Bone marrow (tissue), 2 donors: ENCODE measurements at places on chromosomes 1 and 21.

DNA sequence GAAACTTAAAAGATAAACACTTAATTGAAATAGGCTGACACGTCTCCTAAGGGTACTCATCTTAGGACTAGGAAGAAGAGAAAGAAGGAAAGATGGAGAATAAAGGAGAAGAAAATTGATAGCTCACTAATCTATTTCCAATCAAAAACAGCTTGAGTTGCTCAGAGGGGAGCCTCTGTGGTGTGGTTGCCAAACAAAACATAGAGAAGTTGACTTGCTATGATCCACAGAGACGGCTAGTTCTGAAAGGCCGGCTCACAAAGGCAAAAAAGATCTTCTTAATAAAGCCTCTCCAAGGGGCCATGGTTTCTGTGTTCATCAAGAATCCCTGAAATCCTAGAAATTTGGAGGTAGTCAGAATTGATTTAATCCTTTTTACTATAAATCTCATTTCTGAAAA lies 644.1 kb downstream of the LMO4 start:
- DNase-seq = no peak

- no peak for DNase-seq
Observed at GRCh38 chr1:67458663-67459062, 28.5 kb upstream of the SERBP1 start.

- DNase-seq = no peak
Observed at GRCh38 chr1:3609016-3609768, 2.1 kb downstream of the MEGF6 start.

- DNase-seq = peak; percentile 13
Observed at GRCh38 chr1:209652873-209653401, 712 bp upstream of the LAMB3 start.

DNA sequence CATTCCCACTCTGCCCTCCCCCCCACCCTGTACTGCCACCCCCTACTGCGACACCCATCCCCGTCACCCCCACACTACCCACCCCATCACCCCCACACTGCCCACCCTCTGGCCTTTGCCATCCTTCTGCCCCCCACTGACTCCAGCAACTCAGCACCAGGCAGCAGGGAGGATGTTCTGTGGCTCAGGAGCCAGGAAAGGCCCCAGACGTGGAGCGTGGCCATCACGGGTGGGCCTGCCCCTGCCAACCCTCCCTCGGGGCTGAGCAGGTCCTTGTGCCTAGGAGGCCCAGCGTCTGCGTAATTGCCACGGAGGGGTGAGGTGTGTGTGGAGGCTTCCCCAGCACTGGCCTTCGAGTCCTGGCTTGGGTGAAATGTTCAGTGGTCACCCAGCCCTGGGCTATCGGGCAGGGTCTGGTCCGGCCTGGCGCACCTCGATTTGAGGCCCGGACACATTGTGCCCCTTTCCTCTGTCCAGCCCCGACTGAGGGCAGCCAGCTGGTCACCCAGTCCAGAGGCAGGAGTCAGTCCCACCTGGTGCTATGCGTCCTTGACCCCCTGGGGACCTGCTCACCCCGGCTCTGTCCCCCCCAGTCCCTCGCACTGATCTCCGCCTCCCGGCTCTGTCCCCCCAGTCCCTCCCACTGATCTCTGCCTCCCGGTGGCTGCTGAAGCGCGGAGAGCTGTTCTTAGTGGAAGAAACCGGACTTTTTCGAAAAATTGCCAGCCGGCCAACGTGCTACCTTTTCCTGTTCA lies 23.0 kb downstream of the ARHGEF16 start:
- DNase-seq = no peak

GRCh38 chr1:62981434-62981833 lies 197.5 kb downstream of the ATG4C start:
- DNase-seq = no peak

DNA sequence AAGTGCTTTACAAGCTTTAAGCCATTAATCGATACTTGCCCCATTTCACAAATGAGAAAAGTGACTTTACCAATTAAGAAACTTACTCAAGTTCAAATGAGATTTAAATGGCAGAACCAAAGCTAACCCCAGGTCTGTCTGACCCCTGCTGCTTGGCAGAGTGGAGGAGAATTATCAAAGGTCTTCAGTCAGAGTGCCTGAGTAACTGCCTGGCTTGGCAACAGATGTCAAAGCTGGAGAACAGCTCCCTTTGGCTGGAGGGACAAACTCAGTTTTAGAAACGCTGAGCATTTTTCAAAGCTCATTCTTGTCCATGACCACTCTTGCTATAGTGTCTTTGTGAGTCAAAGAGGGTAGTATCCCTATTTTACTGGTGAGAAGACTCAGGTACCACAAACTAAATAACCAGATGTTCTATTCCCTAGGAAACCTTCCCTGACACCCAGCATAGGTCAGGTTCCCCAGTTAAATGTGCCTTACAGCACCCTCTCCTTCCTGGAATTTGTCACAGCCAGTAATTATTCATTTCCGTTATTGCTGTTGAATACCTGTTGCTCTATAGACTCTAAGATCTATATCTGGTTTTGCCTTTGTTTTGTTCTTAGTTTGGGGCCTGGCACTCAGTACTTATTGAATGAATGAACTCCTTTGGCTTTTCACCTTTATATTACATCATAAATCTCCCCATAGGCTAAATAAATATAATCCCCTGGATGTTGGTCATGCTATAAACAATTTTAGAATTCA lies 5.0 kb upstream of the BCAR3 start:
- DNase-seq = no peak

- no peak for DNase-seq
Observed at GRCh38 chr1:104073463-104073902, 323.8 kb downstream of the AMY1C start.

- DNase-seq = no peak
Observed at GRCh38 chr1:94154989-94155388, 34.0 kb upstream of the ABCA4 start.

GRCh38 chr1:216641669-216642460 lies 81.4 kb downstream of the ESRRG start:
- DNase-seq = no peak

- no peak for DNase-seq
Observed at GRCh38 chr1:236143104-236143948, 987 bp downstream of the GPR137B start.

DNA sequence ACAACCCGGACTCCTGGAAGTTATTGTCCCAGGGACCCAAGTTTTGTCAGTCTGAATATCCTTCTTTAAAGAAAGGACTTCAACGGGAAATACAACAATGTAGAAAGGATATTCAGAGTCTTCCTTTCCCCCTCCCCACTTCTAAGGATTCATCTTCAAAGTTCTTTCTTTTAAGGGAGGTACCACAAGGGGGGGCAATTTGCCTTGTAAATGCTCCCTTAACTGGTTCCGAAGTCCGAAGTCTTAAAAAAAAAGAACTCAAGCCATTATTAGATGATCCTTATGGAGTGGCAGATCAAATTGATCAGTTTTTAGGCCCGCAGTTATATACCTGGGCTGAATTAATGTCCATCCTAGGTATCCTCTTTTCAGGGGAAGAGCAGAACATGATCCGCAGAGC lies 47.0 kb downstream of the SERINC2 start:
- no peak for DNase-seq

- no peak for DNase-seq
Observed at GRCh38 chr1:28902738-28903137, 11.6 kb upstream of the EPB41 start.

- DNase-seq = no peak
Observed at GRCh38 chr1:236560213-236560771, 36.5 kb downstream of the LGALS8 start.

DNA sequence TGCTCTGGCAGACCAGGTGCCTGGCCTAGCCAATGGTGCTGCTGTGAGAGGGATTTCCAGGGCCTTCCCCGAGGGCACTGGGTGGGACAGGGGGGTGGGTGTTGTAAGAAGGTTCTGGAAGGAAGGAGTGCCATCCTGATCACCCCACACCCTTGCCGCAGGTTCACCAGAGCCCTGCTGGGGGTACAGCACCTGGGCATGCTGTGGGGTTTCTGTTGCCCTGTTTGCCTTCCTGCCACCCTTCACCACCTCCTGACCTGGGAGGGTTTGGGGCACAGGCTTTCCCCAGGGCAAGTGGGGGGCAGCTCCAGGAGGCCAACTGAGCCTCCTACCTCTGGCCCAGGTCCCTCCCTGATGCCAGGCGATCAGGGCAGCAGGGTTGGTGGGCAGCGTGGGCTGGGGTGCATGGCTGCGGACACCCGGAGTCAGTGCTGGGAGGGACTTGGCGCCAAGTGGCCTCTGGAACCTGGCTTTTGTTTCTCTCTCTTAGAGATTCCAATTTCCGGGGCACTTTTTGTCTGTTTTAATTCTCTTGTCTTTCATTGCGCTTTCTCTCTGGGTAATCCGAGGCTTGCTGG lies 318.8 kb downstream of the PTPRU start:
- DNase-seq = no peak

- DNase-seq = no peak
Observed at GRCh38 chr1:81738875-81739274, 61.9 kb upstream of the ADGRL2 start.

- DNase-seq = no peak
Observed at GRCh38 chr1:228181645-228182034, 16.0 kb downstream of the IBA57 start.

- no peak for DNase-seq
Observed at GRCh38 chr1:12276225-12276624, 46.4 kb downstream of the VPS13D start.

DNA sequence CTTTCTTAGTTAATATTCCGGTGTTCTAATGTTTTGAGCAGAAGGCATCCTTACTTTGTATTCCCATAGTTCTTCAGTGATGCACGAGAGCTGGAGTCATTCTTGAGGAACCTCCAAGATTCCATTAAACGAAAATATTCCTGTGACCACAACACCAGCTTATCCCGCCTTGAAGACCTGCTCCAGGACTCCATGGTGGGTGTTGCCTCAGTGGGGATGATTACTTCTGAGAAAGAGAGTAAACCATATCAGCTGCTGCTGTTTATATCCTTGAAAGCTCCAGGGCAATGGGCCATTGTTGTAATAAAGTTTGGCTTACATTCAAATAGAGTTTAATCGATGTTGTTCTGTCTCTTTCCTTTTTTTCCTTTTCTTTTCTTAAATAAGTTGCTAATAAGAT lies 93.1 kb downstream of the MACF1 start:
- no peak for DNase-seq

DNA sequence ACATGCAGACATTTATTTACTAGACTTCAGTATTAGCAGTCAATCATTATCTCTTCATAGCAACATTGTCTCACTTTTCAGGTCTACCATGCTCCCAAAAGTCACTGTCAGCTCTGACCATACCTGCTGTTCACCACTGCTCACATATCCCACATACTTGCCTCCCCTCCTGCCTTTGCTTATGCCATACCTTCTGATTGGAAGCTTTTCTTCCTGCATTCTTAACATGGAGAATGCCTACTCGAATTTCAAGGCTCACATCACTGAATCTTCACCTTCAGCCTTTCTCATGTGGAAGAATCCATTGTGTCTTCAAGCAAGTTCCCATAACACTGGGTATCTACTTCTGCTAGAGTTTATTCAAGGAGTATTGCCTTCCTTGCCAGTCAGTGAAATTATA lies 135.4 kb downstream of the NTNG1 start:
- DNase-seq = no peak

DNA sequence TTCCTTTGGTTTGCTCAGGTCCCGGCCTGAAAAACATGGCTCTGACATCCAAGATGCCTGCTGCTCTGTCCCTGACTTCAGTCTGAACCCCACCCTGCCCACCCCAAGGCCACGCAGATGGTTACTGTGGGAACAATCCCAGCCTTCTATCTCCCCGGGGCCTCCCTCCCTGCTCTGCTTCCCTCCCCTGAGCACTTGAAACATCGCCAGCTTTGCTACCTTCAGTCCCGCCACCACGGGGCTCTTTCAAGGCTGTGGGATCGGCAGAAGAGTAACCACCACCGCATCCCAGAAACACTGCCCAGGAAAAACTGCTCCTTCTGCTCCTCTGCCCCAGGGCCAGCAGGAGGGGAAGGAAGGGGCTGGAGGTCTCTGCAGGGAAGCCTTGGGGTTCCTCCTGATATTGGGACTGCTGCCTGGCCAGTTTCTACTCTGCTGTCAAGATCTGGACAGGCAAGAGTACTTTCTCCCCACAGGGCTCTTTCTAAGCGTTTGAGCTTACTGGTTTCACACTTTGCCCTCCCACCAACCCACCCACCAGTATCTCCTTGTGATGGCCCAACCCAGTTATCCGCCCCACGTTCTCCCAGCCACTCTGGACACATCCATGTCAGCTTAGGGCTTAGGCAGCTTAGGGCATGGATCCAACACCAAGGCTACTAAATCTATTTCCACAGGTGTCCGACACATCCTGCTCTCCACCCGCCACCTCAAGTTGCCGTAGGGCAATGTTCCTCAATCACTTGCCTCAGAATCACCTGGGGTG lies 8.4 kb downstream of the ETNK2 start:
- DNase-seq = no peak

DNA sequence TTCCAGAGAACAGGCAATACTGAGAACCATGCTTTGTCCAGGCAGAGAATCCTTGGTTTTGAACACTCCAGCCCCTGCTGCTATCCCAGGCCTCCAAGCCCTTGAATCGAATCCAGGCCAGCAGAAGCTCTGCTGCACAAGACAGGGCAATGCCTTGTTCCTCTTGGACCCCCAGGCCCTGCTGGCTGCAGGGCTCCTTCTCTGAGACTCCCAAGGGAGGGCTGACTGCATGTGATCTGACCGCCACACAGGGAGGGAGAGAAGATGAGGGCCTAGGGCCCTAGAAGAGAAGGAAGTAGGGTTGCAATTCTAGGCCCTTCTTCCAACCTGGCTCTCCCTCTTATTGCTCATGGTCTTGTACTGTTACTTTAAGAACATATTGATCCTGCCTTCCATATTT lies 160.6 kb upstream of the EDN2 start:
- DNase-seq = no peak

GRCh38 chr1:76292418-76293184 lies 218.1 kb downstream of the ST6GALNAC3 start:
- DNase-seq = no peak

DNA sequence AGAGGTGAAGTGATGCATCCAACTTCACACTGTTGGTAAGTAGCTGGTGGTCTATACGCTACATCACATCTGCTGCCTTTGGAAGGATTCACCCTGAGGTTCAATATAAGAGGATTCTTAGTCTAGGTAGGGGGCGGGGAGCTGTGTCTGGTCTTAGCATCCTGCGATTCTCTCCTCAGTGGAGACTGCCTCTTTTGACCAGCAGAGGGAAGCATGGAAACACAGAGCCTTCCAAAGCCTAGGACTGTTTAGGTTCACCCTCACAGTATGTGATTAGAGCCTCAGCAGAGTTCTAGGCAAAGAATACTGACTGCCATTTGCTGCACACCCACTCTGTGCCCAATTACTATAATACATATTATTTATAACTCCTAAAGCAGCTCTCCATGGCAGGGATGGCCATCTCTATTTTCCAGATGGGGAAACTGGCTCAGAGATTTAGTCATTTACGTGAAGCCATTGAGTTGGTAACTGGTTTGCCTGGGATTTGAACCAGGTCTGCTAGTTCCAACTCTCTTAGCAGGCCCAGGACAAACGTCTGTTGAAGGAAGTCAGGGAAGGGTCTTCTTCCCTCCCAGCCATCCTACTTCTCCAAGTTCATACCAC lies 28.9 kb upstream of the EFCAB14 start:
- DNase-seq = no peak
